ENCODE measurements at places on chromosomes 12 and 14.

GRCh38 chr12:49483619-49484018, 55.2 kb upstream of the KCNH3 start:
- no peak for DNase-seq

DNA sequence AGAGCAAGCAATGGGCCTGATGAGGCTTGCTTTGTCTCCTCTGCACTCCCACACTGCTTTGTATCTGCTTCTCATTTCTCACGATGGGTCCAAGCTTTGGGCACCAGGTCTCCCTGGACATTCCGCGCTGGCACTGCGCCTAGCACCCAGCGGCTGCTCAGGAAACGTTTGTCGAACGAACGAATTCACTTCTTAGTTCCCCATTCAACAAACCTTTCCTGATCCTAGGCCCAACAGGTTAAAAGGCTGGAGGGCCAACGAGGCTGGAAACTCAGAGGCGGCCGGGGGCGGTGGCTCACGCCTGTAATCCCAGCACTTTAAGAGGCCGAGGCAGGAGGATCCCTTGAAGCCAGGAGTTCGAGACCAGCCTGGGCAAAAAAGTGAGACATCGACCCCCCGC, 1.0 kb upstream of the GLRX5 start:
- DNase-seq, result no peak

- no peak for DNase-seq
Measured at GRCh38 chr12:47223848-47224213, 144.1 kb upstream of the AMIGO2 start.

- no peak for DNase-seq
Measured at GRCh38 chr12:107948391-107948945, 174.0 kb downstream of the ASCL4 start.

DNA sequence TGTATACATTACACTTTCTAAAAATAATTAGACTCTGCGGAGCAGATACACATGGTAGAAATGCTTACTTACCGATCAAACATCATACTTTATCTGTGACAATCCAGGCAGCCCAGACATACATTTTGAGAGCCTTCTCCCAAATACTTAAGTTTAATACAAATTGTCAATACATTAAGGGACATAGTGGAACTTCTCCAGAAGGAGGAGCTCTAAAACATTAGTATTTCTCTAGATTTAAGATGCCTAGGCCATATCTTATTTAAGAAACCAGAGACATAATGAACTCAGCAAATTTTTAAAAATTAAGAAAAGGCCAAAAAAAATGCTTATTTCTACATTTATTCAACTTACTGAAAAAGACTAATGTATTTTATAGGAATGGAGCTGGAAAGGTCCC, 16.1 kb downstream of the ACSM4 start:
- DNase-seq, result no peak

- DNase-seq, result peak; percentile 1
Measured at GRCh38 chr12:101939856-101940265, 62.5 kb downstream of the DRAM1 start.

DNA sequence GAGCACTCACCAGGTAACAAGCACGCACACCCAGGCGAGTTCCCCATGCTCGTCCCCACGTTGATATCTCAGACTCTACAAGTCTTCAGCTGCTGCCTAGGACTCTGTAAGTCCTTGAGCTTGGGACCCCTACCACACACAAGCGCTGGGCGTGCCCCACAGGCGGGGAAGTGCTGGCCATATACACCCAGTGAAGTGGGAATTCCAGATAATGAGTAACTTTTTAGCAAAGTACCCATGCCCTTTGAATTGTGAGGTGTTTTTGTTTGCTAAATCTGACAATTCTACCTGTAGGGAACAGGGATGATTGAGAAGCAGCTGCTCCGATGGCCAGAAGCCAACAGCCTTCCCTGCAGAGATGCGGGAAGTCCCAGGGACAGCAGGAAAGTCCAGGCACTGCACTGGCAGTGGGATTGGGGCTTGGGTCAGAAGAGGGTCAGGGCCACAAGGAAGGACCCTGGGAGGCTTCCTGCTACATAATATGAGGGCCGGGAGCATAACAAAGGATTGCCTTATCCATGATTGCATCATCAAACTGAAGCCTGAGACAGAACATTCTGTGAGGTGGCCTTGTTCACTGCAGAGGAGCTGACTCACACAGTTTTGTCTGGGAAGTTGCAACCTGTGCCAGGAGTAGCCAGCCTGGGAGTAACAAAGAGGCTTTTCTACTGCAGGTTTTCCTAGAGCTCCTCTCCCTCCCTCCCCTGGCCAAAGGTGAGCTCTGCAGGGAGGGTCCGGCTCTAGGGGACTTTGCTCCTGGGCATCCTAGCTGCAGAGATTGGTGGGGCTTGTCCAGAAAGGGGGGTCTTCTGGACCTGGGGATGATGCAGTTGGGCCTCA, 13.2 kb upstream of the SERPINA3 start:
- DNase-seq, result no peak

DNA sequence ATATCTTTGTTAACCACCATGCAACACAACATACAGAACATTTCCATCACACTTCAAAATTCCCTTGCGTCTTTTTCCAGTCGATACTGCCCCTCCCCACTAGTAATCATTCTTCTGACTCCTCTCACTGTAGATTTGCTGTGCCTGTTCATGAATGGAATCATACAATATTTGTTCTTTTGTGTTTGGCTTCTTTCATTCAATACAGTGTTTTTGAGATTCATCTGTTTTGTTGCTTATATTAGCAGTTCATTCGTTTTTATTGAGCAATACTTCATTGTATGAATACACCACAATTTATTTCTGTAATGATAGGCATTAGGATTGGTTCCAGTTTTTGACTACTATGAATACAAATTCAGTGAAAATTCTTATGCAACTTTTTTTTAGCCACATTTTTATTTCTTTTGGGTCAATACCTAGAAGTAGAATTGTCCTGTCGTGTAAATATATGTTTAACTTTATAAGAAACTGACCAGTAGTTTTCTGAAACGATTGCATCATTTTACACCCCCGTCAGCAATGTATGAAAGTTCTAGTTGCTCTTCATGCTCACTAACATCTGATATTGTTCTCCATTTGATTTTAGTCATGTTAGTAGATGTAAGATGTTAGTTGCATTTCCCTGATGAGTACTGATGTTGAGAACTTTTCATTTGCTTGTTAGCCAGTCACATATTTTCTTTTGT, 127.5 kb downstream of the TGFB3 start:
- no peak for DNase-seq

DNA sequence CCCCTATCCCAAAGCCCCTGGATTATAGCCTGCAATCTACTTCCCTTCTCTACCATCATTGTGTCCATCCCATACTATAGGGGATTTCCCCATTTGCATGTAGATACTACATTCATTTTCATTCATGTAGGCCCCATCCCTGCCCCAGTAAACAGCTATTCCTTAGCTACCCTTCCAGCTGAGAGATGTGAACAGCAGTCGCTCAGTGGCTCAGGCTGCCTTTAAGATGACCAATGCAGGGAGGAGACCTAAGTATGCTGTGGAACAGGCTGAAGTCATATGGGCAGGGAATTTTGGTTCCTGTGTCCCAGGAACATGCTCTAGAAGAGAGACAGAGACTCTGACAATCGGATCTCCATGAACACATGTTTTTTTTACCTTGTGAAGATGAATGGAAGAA, 481.2 kb upstream of the SYT1 start:
- DNase-seq, result no peak

- DNase-seq, result no peak
Measured at GRCh38 chr14:70724110-70724509, 82.4 kb downstream of the TTC9 start.

- DNase-seq, result no peak
Measured at GRCh38 chr12:121861636-121862254, 3.1 kb upstream of the HPD start.

DNA sequence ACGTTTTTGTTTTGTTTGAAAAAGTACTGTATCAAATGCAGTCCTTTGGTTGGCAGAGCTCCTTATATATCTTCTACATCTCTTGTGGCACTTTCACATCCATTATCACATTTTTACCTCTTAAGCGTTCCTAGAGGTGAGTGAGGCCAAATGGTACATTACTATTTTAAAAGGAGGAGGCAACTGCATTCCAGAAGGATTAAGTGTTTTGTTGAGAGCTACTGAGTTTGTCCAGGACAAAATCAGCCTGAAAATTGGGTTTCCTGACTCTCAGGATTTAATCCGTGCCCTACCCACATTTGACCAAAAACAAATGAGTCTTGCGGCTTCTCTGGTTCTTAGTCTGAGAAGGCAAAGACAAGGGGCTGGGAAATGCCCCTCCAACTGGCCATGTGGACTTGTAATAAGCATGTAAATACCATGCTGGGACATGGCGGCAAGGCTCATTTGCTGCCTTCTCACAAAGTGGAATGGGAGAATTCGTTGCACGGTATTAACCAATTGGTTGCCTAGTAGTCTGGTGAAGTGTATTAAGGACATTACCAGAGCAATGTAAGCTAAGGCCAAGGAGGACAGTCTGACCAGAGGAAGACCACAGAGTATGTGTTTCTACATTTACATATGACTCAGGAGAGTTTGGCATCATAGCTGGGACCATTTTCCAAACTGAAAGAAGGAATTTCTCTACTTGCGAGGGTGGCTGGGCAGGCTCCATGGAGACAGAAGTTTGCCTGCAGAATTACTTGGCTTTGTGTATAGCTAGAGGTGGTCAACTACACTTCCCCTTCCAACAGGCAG, 175.8 kb upstream of the PLXNC1 start:
- no peak for DNase-seq

GRCh38 chr12:54682674-54683073, 34.5 kb upstream of the DCD start:
- no peak for DNase-seq

DNA sequence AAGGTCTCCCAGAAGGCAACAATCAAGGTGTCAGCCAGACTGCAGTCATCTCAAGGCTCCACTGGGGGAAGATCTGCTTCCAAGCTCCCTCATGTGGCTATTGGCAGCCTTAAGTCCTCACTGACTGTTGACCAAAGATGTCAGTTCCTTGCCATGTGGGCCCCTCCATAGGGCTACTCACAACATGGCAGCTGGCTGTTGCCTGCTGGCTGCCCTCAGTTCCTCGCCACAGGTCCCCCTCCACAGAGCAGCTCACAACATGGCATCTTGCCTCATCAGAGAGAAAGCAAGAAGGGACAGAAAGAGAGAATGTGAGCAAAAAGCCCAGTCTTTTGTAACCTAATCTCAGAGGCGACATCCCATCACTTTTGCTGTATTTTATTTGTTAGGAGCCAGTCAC, 34.4 kb upstream of the EGLN3 start:
- DNase-seq, result no peak

GRCh38 chr12:131959641-131960589, 10.2 kb downstream of the EP400 start:
- no peak for DNase-seq

DNA sequence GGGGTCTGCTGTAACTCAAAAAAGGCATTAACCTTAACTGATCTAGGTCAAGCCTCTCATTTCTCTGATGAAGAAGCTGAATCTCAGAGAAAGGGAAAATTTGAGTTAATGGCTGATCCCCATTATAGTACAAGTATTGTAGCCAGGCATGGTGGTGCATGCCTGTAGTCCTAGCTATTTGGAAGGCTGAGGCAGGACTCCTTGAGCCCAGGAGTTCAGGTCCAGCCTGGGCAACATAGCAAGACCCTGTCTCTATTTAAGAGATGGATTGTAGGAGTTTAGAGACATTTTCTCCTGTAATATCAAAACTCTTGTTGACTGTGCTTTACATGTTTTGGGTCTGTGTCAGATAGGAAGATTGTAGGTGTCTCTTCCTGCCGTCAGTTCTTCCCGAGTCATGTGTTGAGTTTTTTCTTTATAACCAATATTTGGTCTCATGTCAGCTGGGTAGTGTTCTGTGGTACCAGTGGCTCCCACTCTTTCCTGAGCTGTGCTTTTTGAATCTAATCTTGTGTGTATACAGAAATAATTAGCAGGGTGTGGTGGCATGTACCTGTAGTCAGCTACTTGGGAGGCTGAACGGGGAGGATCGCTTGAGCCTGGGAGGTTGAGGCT, 8.6 kb downstream of the COPZ1 start:
- DNase-seq, result no peak

- DNase-seq, result no peak
Measured at GRCh38 chr14:27305441-27305945, 707.7 kb upstream of the NOVA1 start.

DNA sequence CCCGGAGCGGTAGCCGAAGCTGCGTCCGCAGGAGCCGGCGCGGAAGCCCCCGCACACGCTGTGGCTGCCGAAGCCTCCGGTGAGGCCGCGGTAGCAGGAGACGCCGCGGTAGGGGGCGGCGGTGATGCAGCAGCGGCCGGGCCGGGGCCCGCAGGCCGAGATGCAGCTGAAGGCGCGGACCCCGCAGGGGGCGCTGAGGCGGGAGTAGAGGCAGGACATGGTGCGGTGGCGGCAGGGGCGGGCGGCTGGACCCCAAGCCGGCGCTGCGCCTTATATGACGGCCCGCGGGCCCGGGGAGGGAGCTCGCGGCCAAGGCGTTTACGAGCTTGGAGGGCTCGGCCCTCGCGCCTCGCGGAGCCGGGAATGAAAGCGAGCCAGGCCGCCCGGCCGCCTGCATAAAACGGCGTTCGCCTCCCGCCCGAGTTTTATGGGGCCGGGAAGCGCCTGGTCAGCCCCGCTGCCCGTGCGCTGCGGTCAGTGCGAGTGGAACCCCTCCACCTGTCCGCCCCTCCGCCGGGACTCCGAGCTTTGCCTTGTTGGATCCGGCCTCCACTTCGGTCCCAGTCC, 16.0 kb upstream of the KRT86 start:
- DNase-seq, result no peak

DNA sequence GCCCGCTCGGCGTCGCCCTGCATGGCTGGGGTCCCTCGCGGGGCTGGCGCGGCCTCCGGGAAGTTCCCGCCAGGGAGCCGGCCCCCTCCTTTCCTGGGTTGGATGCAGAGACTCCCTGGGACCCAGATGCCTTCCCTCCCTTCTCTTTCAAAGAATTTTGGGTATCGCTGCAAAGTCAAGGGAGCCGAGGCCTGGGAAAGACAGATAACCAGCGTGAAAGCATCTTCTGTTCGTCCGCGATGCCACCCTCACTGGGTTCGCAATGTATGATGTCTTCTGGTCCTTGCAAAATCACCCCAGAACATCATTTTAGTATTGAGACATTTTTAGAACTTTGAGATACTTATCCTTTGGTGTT, 451 bp downstream of the IRAK3 start:
- no peak for DNase-seq

GRCh38 chr12:76080729-76081415, 3.6 kb downstream of the NAP1L1 start:
- DNase-seq, result no peak

DNA sequence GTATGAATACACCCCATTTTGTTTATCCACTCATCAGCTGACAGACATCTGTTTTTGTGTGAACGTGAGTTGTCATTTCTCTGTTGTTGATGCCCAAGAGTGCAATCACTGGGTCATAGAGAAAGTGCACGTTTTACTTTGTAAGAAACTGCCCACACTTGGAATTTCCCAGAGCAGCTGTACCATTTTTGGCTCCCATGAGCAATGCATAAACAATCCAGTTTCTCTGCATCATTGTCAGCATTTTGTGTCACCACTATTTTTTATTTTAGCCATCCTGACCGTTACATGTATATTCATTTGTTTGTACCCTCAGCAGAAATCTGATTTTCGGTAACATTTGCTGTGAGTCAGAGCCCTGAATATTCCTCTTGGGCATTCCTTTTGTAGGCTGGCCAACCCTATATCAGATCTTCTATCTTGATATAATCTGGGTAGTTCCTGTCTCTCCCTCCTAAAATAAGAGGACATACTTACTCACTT, 62.7 kb downstream of the RBM19 start:
- no peak for DNase-seq
